NCI-H1694 treated with DMSO at 0.1 percent for 48 hours (cell line): ENCODE measurements at places on chromosomes 3 and 15.

GRCh38 chr3:182136008-182136910, 424.5 kb downstream of the SOX2 start:
- DNase-seq, result no peak

GRCh38 chr15:98002866-98003265, 42.4 kb downstream of the ARRDC4 start:
- no peak for DNase-seq

GRCh38 chr3:56800832-56801661, 702 bp downstream of the ARHGEF3 start:
- no peak for DNase-seq

- DNase-seq, result no peak
These were observed 14.1 kb downstream of the ACKR2 start for GRCh38 chr3:42823351-42823750.

GRCh38 chr3:133445108-133445507, 45.3 kb downstream of the BFSP2 start:
- DNase-seq, result no peak
